Right ventricle myocardium superior (tissue), 1 donor: ENCODE measurements at places on chromosomes 16 and 17.

DNA sequence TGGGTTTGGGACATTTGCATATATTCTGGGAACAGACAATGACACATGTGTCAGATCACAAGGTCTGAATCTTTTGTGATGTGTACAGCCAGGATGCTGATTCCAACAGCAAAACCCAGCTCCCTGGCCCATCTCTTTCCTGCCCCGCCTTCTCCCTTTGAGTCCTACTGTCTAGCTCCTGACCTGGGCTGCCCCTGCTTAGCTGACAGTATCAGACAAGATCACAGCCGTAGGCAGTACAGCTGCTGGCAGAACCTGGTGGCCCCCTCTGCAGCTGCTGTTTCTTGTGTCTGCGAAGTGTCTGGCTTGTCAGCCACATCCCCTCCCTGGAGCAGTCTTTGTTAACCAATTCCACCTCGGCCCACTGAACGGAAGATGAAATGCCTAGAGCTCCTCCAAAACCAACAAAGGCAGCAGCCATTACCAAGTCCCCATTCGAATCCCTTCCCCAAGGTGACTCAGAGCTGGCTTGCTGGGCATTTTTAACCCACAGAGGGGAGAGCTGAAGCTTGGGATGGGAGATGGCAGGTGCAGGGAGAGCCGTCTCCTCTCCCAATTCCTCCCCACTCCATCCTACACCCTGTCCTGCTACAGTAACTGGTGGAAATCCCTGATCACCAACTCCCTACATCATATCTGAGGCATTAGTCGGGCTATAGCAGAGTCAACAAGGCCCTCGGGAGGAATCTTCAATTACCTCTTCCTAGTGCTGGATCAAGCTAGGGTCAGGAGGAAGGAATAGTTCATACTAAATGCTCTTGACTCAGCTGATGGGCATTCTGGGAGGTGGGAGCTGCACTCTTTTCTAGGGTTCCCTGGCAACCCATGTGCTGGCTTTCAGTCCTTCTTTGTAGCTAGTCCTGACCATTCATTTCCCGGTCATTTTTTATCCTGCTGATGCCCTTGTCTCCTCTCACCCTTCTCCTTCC lies 5.8 kb downstream of the PIPOX start:
- DNase-seq = no peak

DNA sequence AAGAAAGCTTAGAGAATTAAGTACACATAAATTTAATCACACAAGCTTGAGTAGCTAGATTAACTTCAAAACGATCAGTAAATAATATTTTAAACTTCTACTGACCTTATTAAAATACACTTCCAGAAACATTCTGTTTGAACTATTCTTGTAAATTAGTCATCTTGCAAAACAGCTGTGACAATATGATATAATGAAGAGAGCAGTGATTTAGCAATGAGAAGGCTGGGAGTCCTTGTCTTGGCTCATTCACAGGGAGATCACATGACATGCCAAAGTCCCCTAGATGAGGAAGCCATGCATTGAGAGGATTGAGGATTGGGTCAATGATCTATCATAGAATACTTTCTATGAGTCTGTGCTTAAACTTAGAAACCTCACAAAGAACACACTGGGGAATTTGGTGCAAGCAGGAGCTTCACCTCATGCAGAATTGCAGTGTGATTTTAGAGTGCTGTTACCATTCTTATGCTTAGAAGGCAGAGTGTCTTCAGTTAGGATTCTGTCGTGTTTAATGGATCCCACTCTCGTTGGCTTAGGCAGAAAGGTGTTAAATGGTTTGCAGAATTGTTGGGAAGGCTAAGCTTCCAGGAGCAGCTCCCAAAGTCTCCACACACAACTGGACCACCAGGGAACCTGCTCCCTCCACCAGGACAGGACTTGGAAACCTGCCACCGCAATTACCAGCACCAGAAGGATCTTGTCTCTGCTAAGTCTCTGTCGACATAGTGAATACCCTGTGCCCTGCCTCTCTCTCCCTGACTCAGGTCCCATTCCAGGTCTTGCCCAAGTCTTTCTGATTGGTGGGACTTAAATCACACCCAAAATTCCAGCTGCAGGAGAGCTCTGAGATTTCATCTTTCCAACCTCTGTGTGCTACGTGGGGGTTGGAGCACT lies 87.1 kb downstream of the USP22 start:
- DNase-seq = no peak

DNA sequence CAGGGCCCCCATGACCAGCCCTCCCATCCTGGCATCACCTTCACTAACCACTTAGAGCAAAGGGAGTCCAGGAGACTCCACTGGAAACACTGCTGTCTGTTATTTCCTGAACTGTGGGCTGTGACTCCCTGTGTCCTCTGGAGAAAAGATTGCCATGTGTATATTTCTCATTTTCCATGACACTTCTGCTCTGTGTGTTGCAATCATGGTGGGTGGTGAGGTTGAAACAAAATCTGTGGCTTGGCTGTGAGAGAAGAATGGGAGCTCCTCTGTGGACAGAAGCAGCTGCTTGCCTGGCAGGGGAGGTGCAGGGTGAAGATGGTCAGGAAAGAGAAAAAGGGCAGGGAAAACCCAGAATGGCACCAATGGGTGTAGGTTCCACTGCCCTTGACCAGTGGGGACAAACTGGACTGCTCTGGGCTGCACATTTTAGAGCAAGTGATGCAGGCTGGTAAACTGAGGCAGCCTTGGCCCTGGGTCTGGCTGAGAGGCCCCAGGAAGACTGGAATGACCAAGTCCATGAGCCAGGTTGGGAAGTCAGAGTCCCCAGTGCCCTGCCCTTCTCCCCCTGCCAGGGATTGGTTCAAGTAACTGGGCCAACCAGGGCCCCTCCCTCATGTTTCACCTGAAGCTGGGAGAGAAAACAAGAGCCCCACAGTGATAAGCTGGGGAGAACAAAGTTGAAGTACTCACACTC lies 314.3 kb downstream of the C16orf95 start:
- DNase-seq = no peak

- no peak for DNase-seq
Measured at GRCh38 chr16:63530208-63530607, 1494.0 kb upstream of the CDH8 start.

DNA sequence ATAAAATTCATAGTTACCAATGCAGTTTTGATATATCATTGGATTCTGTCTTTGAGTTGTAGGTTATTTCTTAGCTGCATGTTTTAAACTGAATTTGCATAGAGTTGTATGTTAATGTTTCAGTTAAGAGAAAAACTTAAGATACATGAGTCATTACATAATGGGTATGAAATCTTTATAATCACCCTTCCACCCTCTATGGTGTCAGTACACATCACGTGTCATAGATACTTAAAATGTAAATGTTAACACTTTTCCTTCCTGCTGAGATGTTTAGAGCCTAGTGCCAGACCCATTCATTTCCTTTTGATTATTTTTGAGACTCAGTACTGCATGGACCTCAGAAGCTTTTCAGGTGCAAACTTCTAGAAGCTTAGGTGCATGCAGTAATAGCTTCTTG lies 20.5 kb downstream of the ZNF207 start:
- no peak for DNase-seq

DNA sequence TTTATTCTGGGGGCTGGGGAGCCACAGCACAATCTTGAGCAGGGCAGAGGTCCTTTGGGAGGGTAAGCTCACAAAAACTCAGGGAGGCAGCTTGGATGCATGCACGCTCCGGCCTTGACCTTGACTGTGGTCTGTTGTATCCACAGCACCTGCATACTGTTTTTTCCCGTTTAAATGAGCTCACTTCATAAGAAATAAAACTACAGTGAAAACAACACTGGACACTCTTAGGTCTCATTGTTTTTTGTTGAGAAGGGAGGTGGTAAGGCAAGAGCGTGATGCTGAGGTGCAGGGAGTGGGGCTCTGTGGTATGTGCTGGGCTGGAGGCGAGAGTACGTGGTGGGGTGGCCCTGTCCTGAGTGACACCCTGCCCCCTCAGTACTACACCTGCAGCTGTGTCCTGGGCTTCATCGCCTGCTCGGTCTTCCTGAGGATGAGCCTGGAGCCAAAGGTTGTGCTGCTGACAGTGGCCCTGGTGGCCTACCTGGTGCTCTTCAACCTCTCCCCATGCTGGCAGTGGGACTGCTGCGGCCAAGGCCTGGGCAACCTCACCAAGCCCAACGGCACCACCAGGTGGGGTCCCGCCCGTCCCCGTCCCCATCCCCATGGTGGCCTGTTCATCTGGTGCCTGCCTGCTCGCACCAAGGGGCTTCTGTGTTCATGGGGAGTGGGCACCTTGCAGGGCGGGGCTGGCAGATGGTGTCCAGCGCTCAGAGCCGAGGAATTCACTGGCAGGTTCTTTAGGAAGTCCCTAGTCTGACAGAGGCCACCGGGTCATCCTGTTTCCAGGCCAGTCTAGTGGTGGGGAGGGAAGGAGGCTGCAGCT lies 44.2 kb downstream of the ADCY7 start:
- DNase-seq = peak; percentile 35

DNA sequence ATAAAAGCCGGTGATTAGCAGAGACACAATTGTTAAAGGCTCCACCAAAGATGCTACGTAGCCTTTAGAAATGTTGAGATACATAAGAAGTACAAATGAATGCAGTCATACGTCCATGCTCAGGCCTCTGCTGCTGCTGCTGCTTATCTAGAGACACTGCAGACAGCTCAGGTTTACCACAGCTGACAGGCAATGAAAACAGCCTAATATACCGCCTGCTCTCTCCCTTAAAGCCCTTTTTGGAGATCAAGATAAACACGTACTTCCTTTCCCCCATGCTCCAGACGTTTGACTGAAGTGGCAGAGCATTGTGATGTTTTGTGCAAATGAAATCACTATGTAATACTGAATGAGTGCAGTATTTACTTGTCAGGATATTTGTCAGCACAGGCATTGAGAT lies 185.3 kb downstream of the AATF start:
- no peak for DNase-seq

- no peak for DNase-seq
Measured at GRCh38 chr16:69294051-69294450, 17.1 kb upstream of the VPS4A start.

GRCh38 chr16:68468842-68469241 lies 20.5 kb upstream of the SMPD3 start:
- no peak for DNase-seq

DNA sequence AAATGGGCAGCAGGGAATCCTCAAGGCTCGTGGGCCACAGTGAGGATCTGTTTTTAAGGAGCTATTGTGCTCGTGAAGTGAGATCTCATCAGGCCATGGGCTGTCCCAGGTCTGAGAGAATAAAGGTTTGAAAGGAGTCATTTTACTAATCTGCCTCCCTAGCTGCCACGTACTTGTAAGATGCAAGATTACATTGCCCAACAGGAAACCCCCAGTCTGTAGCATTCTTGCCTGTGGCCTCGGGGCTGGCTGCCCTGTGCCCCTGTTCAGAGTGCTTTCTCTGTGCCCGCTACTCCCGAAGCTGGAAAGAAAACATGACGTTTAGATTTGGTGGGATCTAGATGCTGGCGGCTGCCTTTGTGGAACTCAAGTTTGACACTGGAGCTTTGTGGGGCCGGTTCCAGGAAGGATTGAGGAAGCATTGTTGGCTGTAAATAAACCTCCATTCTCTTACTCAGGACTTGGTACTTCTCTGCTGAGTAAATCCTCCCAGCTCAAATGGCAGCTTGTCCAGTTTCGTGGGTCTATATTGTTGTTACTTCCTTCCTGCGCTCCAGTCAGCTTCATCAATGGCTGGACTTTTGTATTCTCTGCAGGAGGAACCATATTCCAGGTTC lies 21.2 kb downstream of the SAP30BP start:
- DNase-seq = no peak

GRCh38 chr16:18803569-18804462 lies 2.5 kb upstream of the ARL6IP1 start:
- no peak for DNase-seq

GRCh38 chr16:79542237-79542774 lies 58.2 kb downstream of the MAF start:
- DNase-seq = peak; percentile 79

- no peak for DNase-seq
Measured at GRCh38 chr17:9032151-9032550, 10.8 kb downstream of the NTN1 start.

DNA sequence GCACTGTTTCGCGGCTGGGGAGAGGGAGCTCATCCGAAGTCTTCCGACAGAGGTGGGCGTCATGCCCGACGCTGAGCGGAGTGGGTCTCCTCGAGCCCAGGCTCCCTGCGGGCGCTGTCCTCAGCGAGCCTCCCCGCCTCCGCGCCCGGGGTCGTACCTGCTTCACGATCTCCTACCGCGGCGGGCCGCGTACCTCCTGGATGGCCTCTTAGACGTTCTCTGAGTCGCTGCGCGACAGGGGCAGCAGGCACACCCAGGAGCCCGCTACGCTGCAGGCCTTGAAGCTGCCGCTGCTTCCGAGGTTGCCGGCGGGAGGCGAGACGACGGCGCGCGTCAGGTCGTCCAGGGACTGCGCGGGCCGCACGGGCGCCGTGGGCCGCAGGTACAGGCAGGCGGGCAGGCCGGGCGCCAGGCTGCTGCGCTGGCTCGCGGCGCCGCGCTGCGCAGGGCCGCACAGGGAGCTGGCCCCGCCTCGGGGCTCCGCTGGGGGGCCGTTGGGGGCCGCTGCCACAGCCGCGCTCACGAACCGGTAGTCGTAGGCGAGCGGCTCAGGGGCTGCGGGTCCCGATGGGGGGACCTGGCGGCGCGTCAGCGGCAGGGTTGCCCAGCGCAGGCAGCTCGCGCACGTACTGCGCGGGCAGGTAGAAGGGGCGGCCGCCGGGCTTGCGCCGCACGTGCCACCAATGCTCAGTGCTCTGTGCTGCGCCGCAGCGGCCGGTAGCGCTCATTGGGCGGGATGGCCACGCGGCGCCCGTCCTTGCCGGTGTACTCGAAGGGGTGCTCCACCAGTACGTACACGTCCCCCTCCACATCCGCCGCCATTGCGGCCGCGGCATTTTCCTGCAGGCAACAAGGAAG lies 116.4 kb upstream of the SMURF2 start:
- DNase-seq = no peak

DNA sequence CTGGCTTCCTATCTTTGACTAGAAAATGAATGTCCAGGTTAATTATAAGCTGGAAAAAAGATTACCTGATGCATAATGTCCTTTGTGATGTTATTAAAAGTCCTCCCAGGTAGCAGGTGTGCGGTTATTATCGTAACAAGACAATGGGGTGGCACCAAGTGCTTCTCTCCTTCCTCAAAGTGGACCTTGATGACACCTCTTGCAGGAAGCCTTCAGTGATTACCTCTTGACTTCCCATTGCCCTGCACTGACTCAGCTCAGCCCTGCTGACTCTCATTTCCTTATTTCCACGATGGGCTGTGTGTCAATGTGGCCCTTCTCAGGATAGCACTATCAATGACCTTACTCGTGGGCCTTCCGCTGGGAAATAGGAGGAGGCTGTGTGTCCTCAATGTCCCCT lies 477.4 kb upstream of the CCL2 start:
- DNase-seq = no peak
